ENCODE measurements at places on chromosomes 11 and 22.

DNA sequence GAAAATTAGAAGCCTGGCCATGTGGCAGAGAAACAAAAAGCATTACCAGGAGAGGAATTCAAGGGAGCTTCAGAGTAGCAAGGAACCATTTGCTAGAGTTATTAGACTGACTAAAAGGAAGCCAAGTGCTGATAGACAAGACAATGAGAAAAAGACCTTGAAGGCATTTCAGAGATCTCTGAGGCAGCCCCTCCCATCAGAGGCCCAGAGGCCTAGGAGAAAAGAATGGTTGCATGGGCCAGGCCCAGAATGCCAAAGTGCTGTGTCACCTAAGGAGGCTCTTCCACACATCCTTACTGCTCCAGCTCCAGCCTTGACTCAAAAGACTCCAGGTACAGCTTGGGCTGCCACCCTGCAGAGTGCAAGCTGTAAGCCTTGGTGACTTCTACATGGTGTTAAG is 61.8 kb upstream of the POU2AF2 start:
- no peak for DNase-seq

- no peak for DNase-seq
Measured at GRCh38 chr22:32569956-32570355, 95.3 kb downstream of the FBXO7 start.

GRCh38 chr11:29685361-29685760 is 331.5 kb downstream of the KCNA4 start:
- no peak for DNase-seq

GRCh38 chr22:20131859-20132685 is 468 bp downstream of the ZDHHC8 start:
- DNase-seq = no peak

All from GM13977 (cell line).